Uterus (tissue), 4 donors: ENCODE measurements at places on chromosomes 6 and 20. TPM values are rescaled to one million over a fixed set of nuclear protein-coding genes. Genes with fewer than 3 reads are reported as not detected.

GRCh38 chr6:134805168-134805567, 144.7 kb downstream of the ALDH8A1 start:
- no peak for DNase-seq

DNA sequence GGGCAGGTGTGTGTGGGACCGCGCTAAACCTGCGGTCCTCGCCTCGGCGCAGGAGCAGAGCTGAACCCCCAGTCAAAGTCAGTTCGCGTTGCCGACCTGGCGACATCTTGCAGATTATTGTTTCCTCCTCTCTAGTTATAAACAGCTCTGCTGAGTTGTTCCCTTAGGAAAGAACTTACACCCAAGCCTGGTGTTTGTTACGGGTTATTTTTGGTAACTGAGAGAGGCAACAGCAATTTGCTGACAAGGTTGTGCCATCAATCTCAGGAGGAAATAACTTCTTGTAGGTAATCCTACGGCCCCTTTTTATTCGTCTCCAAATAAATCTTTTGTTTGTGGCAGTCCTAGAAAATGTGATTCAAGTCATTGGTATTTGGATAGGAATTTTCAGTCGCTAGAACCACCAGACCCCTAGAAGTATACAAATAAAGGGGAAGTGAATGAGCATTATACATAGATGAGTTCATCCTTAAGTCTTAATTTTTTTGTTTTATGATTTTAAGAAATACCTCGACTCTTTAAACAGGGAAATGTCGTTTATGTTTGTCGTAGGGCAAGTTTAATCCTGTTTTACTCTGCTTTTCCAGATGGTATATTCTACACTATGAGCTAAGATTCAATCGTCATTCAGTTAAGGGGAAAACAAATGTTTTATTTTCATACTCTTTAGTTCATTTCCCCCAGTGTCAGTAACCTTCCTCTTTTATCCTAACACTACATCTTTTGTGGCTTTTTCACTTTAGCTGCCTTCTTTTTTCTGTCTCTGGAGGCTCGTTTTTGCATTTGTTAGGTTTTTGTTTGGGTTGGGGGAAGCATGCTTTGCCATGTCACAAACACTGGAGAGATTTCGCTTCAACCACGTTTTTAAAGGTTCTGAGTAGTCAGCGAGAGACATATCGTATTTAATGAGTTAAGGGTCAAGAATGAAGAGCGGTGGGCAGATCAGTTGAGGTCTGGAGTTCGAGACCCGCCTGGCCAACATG, 1.2 kb downstream of the PM20D2 start:
- no peak for DNase-seq

- DNase-seq, result no peak
Observed at GRCh38 chr6:24974182-24975171, 38.7 kb upstream of the RIPOR2 start.

GRCh38 chr20:62362590-62362940, 4.5 kb downstream of the LAMA5 start:
- DNase-seq, result no peak

DNA sequence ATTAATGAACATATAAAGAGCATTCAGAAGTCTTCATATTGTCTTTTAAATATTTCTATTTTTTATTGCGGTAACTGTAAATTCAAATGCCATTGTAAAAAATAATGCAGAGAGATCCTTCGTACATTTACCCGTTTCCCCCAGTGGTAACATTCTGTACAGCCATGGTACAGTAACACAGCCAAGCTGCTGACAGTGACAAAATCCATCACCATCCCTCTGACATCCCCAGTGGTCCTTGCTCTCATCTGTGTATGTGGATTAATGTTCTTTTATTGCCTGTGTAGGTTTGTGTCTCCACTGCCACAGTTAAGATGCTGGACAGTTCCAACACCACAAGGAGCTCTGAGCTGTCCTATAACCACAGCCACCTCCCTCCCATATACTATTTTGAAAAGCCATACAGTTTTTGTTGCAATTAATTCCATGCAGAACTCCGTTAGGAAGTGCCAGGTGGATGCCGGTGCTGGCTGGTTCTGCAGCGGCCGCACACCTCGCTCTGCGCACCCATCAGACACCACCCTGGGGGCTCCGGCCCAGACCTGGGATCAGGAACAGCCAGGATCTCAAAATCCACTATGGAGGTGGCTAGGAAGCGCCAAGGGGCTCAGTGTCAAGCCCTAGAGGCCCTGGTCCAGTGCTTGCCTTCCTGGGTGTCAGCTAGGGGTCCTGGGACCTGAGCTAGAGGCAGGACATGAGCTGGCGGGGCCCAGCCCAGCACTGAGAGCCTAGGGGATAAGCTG, 93.1 kb upstream of the PMEPA1 start:
- DNase-seq, result no peak

DNA sequence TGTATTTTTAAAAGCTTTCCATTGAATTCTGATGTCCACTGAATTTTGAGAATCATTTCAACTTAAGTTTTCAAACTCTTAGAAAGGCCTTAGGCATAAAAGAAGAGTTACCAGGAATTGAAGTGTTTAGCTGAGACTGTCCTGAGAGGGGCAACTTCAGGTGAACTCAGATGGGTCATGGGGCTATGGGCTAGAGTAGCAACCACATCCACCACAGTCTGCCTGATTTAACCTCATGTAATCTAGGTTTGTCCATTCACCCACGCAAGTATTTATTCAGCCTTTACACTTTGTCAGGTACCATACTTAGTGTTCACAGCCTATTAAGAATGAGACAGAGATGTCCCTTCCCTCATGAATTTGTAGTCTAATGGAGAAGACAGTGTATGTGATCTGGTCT, 501.0 kb downstream of the KIF16B start:
- DNase-seq, result no peak

GRCh38 chr6:30985490-30985889, 2.0 kb downstream of the MUC21 start:
- DNase-seq, result no peak

GRCh38 chr6:90722648-90723047, 135.8 kb upstream of the MAP3K7 start:
- no peak for DNase-seq

DNA sequence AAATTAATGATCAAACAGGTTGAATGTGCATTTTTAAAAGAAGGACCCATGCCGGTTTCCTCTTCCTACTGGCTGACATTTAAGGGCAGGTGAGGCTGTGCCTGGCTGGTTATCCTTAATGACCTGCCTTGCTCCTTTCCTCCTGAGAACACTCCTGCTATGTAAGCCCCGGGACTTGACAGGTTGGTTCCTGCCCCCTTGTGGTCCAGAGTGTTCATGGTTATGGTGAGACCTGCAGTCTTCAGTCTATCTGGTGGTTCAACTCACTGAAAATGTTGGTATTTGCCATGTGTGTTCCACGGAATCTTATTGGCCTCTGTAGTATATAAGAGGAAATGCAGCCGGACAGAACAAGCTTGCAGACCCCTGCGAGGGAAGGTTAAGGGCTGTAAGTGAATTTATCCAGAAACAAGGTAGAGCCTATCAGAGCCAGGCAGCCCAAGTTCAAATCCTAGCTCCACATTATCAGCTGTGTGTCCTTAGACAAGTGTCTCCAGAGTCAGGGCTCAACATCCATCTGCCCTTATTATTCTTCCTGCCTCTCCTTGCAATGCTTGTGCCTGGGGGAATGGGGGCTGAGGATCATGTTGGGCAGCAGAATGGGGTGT, 5.2 kb upstream of the BPIFA3 start:
- no peak for DNase-seq

GRCh38 chr6:149872233-149872632, 8.1 kb upstream of the LRP11 start:
- no peak for DNase-seq

DNA sequence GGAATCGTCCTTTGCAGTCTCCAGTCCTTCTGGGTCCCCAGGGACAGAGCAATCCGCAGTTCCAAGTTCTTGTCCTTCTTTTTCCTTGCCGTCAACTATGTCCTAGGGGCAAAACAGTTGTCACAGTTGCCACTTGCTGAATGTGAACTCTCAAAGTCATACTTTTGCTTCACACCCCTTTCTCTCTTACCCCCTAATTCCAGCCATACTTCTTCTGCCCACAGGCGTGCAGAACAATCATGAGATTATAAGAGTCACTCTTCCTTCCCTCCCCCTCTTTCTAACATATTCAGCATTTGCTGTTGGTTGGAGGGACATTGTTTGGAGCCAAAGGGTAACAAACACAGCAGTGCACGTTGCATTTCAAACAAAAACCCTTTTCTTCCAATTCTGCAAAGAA, 74.4 kb downstream of the BCAS1 start:
- no peak for DNase-seq

DNA sequence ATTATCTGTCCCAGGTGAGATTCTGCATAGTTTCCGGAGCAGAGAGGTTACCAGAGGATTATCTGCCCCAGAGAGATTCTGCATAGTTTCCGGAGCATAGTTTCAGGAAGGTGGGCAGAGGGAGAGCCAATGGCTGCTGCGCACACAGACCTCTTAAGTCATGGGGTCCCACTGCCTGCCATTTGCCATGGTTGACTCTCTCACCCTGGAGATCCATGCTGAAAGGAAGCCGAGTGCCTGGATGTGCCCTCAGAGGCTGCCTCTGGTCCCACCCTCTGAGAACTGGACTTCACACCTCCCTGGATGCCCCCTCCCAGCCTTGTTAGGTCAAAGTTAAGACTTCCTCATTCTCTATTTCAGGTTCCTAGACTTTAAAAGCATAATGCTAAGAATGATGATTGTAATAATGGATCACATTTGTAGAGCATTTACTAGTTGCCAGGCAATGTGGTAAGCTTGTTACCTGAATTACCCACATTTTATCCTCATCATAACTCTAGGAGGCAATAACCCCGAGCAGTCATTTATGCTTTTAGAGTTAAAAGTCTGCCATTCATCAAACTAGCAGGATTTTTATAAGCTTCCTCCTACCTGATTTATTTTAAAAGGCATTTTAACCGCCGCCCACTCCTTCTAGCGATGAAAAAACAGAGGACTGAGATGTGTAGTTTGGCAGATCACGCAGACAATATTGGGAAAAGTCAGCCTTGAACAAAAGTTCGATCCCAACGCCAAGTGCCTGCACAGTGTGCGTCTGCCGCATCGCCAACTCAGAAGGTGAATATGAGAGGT, 11.9 kb downstream of the SERPINB9 start:
- no peak for DNase-seq

- DNase-seq, result peak; percentile 95
Observed at GRCh38 chr6:26026833-26027490, 60.3 kb upstream of the HFE start.

- DNase-seq, result no peak
Observed at GRCh38 chr20:44542890-44543289, 21.0 kb upstream of the SERINC3 start.

GRCh38 chr6:31402324-31403282, 792 bp upstream of the MICA start:
- DNase-seq, result no peak

- peak; percentile 54 for DNase-seq
Observed at GRCh38 chr20:32574296-32575226, 10.6 kb downstream of the NOL4L start.

- no peak for DNase-seq
Observed at GRCh38 chr6:107344383-107344782, 115.0 kb downstream of the PDSS2 start.

DNA sequence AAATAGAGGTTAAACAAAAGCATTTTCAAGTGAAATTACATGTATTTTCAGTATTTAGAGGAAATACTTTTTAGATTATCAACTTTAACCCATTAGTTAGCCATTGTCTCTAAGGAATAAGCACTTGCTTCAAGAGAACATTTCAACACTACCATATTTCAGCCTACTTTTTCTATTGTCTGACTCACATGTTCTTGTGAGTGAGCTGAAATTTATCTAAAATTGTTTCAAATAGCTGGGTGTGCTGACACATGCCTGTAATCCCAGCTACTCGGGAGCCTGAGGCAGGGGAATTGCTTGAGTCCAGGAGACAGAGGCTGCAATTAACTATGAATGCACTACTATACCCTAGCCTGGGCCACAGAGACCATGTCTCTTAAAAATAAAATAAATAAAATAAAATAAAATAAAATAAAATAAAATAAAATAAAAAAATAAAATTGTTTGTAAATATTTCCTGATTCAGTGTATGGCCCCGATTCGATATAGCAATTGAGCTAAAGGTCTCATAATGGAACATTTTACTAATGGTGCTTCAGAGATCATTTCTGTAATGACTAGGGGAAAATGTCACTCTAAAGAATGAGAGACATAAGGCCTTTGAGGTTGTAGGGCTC, 324.6 kb upstream of the PLCB4 start:
- no peak for DNase-seq

DNA sequence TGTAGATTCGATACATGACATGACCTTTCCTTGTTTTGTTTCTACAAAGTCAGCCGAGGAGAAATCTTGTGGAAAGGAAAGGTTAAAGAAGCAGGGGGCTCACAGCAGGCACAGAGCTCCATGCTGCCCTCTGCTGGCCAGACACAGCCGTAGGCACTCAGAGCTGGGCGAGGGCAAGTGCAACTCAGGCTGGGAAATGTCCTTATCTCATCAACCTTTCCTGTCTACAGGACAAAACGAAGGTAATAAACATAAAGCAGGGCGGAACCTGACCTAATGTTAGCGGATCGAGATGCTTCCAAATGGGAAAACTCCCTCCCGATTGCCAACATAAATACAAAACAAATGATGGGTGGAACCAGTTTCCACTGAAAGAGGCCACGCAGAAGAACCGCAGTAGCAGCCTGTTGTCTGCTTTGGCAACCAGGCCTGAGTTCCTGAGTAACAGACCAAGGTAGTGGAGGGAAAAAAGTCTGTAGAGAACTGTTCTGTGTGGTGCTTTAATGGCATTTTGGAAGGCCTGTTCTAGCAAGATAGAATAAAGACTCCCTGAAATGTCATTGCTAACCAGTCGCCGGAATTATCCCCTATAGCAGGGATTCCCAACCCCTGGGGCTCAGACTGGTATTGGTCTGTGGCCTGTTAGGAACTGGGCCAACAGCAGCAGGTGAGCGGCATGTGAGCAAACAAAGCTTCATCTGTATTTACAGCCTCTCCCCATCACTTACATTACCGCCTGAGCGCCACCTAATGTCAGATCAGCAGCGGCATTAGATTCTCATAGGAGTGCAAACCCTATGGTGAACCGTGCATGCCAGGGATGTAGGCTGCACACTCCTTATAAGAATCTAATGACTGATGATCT, 85.2 kb downstream of the MBOAT1 start:
- DNase-seq, result peak; percentile 67

DNA sequence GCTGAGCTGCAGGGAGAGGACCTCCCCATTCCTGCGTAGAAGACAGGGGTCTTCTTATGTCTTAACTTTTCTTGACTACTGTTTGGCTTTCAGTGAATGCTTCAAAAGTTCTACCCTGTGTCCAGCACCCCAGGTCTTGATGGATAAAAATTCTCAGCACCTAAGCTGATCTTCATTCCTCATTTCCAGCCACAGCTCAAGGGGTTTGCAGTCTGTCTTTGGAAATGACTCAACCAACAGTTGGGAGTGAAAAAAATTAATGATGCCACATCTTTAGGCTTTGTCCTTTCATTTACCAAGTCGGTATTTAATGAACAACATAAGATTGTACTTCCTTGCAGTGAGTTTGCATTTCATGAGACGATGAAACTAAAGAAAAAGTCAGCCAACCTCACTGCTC, 40.3 kb downstream of the PRDM1 start:
- DNase-seq, result no peak

Gene CST3
- total RNA-seq, result 536 TPM

Gene MDFI
- total RNA-seq, result 80.0 TPM

Gene WFDC12
- total RNA-seq, result not detected

Gene SCUBE3
- total RNA-seq, result not detected

Gene FKBP5
- 48.7 TPM for total RNA-seq

Gene FGD2
- total RNA-seq, result 10.3 TPM

Gene INSM1
- not detected for total RNA-seq

Gene TASP1
- 34.4 TPM for total RNA-seq

Gene ECT2L
- 0.51 TPM for total RNA-seq

Gene GJA10
- not detected for total RNA-seq

Gene MMP24
- total RNA-seq, result 2.6 TPM
